ENCODE measurements at places on chromosomes 13 and 19.

- no peak for DNase-seq
Observed at GRCh38 chr19:34493649-34494044, 12.1 kb downstream of the WTIP start.

- DNase-seq = no peak
Observed at GRCh38 chr13:40618581-40619478, 47.6 kb downstream of the FOXO1 start.

DNA sequence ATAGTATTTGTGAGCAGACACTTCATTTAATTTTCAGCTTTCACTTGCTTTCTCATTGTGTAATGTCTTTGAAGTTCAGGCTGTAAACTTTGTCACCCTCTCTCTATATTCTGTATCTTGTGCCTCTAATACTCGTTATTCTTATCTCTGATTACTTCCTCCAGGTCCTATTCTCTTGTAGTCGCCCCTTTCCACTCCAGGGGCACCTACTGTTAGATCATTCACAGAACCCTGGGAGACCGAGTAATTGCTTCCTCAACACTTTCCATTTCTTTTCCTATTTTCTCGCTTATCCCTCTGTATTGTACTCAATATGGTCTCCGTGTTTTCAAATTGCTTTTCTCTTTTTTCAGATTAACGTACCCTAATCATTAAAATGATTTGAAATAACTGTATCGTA lies 93.9 kb upstream of the TDRD3 start:
- no peak for DNase-seq

DNA sequence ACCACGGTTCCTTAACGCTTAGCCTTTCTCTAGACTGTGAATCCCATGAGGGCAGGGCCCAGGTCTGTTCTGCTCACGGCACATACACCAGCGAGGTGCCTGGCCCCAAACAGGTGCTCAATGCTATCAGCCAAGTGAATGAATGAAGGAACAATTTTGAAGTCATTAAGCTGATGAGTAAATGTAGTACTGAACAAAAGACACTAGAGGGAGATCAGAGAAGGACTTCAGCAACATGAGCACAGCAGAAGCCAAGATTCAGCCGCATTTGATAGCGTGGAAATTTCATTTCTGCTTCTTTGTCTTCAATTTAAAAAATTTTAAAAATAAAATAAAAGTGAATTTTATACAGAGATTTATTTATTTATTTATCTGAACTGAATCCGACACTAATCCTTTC lies 20.1 kb upstream of the MYO16 start:
- DNase-seq = no peak

- DNase-seq = no peak
Observed at GRCh38 chr13:100129605-100130004, 40.7 kb downstream of the PCCA start.

DNA sequence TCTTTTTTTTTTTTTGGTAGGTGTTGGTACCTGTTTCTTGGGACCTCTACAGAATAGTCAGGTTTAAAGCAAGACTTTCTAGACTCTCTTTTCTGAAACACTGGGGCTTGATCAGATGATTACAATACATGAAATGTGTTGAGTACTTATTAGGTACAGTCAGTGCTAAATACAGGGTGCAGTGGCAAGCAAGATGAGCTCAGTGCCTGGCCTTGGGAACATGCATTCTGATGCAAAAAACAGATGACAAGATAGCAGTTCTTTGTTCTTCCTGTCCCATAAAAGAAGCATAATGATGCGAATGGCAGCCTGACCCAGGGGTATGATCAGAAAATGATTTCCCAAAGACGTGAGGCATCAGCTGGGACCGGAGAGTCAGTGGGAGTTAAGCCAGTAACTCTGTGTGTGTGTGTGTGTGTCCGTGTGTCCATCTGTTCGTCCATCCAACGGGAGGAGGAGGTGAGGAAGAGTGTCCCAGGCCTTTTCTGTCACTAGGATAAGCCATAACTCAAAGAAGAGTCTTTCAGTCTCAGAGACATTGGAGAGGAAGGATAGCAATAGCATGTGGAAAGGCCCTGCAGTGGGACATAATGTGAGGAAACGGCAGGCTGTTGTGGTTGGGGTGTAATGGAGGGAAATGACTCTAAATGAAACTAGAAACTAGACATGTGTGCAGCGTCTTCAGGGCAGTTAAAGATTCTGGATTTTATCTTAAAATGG lies 32.2 kb downstream of the SLAIN1 start:
- no peak for DNase-seq

Data from KG1 (cell line).